ENCODE measurements at places on chromosomes 16 and 17.
A peak's percentile ranks its signal among the peaks of the same experiment; 100 is the strongest.

DNA sequence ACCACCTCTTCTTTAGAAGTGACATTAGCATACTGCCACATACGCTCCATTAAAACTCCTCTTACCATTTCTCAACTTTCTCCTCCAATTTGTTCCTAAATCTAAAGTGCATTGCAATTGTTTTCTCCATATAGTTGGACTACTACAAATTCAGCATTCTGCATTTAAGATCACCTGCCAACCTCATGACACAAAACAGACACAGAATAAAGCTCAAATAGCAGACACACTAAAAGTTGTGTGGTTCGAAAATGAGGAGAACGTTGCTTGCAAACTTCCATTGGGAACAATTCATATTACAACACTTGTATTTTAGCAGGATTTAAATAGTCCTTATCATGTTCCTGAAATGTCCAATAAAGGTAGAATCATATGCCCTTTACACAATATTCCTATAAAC is 14.5 kb downstream of the ARHGAP17 start:
- no peak for DNase-seq

DNA sequence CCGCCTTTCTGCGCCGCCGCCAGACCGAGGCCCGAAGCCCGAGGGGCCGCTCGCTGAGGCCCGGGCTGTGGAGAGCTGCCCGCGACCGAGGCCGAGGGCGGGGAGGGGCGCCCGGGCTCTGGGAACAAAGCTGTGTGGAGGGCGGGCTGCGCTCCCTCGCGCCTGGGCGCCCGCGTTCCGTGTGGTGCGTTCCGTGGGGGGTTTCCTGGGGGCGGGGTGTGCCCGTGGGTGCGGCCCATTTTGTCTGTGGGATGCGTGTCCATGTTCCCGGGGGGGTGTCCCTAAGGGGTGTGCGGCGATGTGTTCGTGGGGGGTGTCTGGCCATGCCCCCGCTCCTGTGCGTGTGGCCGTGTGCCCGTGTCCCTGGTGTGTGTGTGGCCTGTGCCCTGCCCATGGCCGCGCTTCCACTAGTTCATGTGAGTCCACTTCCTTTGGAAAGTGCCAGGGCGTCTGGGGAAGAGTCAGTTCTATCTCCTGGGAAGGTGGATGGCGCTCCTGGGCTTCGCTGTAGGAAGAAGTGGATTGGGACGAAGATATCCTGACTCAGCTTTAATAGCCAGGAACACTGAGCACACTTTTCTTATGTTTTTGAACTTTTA is 520 bp downstream of the JPT2 start:
- DNase-seq = peak; percentile 58

- peak; percentile 47 for DNase-seq
Observed at GRCh38 chr16:17194190-17194780, 276.5 kb downstream of the XYLT1 start.

- no peak for DNase-seq
Observed at GRCh38 chr16:78256686-78257375, 157.4 kb downstream of the WWOX start.

DNA sequence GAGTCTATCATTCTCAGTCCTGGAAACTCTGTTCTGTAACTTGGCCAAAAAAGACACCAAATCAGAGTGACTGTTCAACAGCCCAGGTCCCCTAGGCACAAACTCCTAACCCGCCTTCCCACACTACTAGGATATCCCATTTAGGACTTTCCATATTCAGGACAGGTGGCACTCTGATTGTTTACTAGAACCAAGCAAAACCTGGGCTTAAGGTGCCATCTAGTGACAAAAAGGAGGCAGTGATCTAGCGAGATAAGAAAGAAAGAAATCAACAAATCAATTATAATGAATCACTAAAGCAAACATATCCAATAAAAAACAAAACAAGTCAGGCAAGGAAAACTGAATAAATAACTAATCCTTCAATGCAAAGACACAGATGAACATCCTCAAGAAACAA is 203.9 kb downstream of the CEP112 start:
- peak; percentile 47 for DNase-seq

DNA sequence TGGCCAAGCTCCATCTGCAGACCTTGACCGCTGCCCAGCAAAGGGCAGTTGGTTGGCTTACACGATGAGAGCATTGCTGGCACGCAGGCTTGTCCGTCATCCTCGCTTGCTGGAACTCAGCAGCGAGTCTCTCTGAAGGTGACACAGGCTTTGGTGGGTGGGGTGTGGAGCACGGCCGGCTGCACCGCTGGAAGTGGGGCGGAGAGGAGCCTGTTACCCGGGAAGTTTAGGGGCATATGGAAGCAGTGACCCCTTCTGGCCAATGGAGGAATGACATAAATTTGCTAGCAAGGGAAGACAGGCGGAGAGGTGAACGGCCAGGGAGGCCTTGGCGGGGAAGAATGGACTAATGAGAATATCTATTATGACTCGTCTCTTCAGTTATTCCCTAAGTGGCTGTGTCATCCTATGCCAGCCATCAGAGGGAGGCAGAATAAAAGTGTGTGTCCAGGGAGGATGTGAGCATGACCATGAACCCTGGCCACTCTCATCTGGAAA is 65.9 kb upstream of the SDK2 start:
- peak; percentile 2 for DNase-seq
